ENCODE measurements at places on chromosomes 1 and 21. TPM values are rescaled to one million over a fixed set of nuclear protein-coding genes. Genes with fewer than 3 reads are reported as not detected.

The SLFNL1 gene
- total RNA-seq: 0.13 TPM

The ZBTB8A gene
- 3.0 TPM for total RNA-seq

The SPATA46 gene
- total RNA-seq: not detected

The FMO4 gene
- total RNA-seq: 4.6 TPM

The CASZ1 gene
- total RNA-seq: 54.4 TPM

The FCRL4 gene
- not detected for total RNA-seq

The AADACL3 gene
- not detected for total RNA-seq

The TSSK3 gene
- 1.6 TPM for total RNA-seq

The S100A5 gene
- total RNA-seq: not detected

The KISS1 gene
- not detected for total RNA-seq

The RGS13 gene
- not detected for total RNA-seq

The CLDN19 gene
- total RNA-seq: not detected

The NMNAT2 gene
- total RNA-seq: 4.0 TPM

The NTMT2 gene
- 0.92 TPM for total RNA-seq

The SPATA17 gene
- 1.4 TPM for total RNA-seq

The NGF gene
- 2.2 TPM for total RNA-seq

The CD1B gene
- not detected for total RNA-seq

The MYOM3 gene
- total RNA-seq: 334 TPM

The NCAM2 gene
- total RNA-seq: 4.3 TPM

The KIAA0040 gene
- total RNA-seq: 20.7 TPM

The C1orf105 gene
- total RNA-seq: 8.3 TPM

The TRIM45 gene
- 17.6 TPM for total RNA-seq

The NBPF4 gene
- total RNA-seq: not detected

The DDX20 gene
- 6.4 TPM for total RNA-seq

The HSF2BP gene
- total RNA-seq: 0.17 TPM

The CA6 gene
- not detected for total RNA-seq

The LRRC71 gene
- total RNA-seq: not detected

The PSEN2 gene
- 23.0 TPM for total RNA-seq

The VSIG8 gene
- not detected for total RNA-seq

The MAP1LC3C gene
- 0.49 TPM for total RNA-seq

The C1orf185 gene
- not detected for total RNA-seq

The AMY1C gene
- not detected for total RNA-seq

Measured in heart right ventricle (tissue), 16 donors.